Stimulated activated CD4-positive, alpha-beta T cell treated with anti-CD3 and anti-CD28 coated beads, Interleukin-1b, Interleukin-23, amount 100 ng/mL, for 4 hours (primary cell): ENCODE measurements at places on chromosomes 1 and 21.

GRCh38 chr1:201288007-201288406 is 4.7 kb downstream of the PKP1 start:
- no peak for DNase-seq

GRCh38 chr1:245578308-245578707 is 423.5 kb downstream of the KIF26B start:
- DNase-seq, result no peak

- DNase-seq, result no peak
Observed at GRCh38 chr1:154272999-154273563, 652 bp downstream of the HAX1 start.

DNA sequence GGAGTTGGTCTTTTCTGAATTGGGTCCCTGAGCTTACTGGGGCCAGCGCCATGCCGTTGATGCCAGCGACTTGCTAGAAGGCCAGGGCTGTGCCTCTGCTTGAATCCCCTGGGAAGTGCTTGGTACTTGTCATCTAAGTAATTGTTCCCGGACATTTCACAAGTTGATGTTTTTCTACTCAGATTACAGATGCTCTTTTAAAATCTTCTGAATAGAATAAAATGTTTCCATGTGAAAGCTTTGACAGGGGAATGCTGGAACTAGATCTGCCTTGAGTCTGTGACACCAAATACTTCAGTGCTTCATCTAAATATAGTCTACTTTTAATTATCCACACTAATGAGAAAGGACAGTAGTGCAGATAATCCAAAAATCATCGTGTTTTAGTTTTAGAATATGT is 38.3 kb downstream of the PTGFRN start:
- no peak for DNase-seq

DNA sequence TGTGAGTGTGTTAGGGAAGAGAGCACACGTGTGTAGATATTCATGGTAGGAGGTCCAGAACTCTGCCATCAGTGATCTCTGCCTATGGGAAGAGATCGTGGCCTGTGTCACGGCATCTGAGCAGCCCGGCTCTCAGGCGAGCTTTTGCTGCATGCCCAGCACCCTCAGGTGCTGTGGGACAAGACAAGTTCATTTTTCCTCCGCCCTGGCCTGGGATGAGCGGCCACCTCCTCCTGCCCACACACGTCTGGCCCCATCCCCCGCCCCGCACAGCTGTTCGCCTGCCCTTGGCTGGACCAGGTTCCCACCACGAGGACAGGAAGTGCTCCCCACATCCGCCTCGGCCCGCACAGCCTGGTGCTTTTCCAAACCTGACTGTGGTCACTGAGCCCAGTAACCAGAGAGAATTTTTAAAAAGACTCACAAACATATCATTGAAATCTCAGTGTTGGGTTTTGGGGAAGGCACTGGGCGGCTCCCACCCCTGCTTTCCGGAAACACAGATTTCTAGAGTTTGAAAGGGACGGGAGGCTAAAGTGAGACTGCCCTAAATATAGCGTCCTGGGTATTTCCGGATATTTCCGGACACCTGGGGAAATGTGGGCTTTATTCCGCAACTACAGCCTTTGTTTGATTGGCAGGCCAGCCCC is 18.0 kb downstream of the BMP8A start:
- no peak for DNase-seq

DNA sequence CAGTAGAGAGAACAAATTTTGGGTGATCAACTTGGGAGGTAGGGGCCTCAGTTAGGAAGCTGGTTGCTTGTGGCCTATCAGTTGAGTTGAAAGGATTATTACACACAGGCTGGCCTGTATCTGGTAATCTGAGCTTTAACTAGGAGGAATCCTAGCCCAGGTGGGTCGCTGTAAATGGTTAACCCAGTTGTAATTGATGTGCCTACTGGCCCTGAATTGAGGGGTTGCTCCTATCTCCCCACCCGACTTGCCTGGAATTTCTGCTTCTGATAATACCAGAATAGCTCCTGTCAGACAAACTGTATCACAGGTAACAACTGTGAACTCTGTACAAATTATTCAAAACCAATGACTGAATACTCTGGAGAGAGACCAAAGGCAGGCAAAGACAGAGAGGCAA is 210.4 kb upstream of the RUNX1 start:
- no peak for DNase-seq

DNA sequence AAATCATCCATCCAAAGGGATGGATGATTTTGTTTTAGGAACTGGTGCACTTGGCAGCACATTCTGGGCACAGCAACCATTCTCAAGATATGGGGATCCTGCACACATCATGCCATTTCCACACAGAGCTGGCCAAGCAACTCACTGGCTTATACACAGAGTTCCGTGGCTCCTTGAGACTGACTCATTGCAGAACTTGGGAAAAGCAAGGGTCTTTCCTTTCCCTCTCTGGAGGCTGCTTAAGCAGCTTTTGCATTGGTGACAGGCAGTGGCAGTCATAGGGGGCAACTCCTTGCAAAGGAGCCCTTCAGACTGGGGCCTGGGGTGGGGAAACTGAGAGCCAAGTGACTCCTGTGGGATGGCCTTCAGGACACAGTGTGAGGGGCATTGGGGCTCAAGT is 1.9 kb upstream of the MAD2L2 start:
- DNase-seq, result no peak

DNA sequence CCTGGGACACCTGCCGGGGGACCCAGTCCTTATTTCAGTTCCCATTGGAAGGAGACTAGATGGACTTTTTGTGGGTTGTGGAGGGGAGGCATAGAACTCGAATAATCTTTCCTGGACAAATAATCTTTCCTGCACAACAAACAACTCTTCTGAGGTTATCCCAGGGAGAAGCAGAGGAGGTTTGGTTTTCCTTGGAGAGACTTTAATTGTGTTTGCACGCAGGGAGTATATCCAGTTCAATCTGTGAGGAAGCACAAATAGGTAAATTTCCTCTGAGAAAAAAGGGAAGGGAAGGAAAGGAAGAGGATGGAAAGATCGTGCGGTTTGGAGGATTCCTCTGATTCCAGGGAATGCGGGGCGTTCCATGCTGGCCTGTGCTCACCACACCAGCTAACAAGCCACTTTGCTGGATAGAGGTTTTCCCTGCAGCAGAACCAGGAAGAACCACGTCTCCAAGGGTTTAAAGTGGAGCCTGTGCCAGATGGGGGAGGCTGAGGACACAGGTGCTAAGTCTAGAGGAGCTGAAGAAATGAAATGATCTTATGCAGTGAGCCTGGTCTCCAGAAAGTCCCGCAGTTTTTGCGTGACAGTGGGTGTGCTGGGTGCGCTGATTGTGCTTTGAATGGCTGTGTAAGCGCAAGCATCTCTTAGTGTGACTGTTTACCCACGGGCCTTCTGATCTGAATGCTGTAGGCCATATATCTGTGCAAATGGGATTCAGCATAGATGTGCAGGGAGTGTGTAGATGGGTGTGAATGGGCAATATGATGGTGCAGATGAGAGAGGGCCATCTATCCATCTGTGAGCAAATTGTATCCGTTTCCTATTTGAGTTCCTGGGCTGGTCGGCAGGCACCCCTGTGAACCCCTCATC is 7.6 kb downstream of the PAX7 start:
- no peak for DNase-seq

DNA sequence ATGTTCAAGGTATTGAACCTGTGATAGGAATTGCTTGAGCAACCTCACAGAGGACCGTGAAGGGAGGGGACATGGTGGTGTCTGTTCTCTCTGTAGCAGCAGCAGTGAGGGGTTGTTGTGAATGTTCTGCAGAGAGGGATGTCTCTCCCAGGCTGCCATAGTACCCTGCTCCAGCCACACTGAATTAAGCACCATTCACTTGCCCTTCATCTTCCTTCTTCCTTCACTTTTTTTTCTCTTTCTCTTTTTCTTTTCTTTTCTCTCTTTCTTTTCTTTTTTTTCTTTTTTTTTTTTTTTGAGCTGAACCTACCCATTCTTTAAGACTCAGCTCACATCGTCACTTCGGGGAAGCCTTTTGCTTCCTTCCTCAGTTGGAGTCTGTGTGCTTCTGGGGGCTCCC is 89.5 kb downstream of the CNIH3 start:
- no peak for DNase-seq

DNA sequence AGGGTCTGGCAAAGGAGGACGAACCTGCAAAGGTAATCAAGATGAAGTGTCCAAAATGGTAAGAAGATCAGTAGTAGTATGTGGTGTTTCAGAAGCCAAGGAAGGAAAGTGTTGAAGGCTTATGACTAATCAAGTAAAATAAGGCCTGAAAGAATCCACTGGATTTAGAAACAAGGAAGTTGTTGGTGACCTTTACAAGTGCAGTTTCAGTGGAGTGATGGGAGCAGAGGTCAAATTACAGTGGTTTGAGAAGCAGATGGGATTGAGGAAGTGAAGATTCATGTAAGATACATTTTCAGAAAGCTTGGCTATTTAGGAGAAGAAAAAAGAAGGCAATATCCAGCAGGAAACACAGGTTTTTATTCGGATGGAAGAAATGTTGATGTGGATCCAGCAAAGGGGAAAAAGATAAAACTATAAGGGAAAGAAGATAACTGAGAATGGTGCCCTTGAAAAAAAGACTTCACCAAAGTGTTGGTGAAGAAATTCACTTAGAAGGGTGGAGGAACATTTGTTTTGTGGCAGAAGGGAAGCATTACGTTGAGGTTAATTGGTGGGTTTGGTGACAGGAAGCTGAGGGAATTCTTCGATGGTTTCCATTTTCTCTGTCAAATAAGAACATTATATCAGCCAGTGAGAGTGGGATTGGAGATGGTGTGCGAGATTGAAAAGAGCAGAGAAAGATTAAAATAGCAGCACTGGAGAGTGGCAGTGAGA is 2.1 kb downstream of the ARMH1 start:
- DNase-seq, result no peak

GRCh38 chr1:119954476-119955422 is 58.4 kb upstream of the ADAM30 start:
- no peak for DNase-seq

DNA sequence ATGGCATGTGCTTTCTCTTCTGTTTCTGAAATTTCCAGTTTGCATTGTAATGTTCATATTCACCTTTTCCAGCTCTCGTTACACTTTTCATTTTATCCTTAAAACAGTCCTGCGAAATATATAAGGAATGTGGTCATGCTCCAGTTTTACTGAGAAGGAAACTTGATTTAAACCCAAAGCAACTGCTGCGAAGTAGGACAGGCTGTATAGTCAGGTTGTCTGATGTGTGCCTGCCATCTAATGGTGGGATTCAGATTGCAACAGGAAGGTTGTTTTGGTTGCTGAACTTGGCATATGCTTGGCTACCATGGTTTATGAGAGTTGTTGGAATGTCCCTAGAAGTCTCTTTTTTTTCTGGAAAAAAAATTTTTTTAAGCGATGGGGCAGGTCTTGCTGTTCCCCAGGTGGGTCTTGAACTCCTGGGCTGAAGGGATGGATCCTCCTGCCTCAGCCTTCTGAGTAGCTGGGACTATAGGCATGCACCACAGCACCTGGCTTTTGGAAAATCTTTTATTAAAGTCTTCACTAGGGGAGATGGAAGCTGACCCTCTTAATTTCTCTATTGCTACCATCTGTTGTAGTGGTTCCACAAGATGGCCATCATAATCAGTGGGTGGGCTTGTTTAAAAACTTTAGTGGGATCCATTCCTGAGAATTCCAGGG is 86.9 kb downstream of the UCK2 start:
- DNase-seq, result peak; percentile 58

- DNase-seq, result no peak
Observed at GRCh38 chr21:26093122-26093521, 77.4 kb downstream of the APP start.

GRCh38 chr21:38282921-38283320 is 26.1 kb downstream of the KCNJ15 start:
- no peak for DNase-seq

GRCh38 chr1:19154876-19155275 is 55.2 kb downstream of the UBR4 start:
- no peak for DNase-seq

GRCh38 chr1:160309571-160309970 is 24.6 kb upstream of the PEX19 start:
- DNase-seq, result no peak

DNA sequence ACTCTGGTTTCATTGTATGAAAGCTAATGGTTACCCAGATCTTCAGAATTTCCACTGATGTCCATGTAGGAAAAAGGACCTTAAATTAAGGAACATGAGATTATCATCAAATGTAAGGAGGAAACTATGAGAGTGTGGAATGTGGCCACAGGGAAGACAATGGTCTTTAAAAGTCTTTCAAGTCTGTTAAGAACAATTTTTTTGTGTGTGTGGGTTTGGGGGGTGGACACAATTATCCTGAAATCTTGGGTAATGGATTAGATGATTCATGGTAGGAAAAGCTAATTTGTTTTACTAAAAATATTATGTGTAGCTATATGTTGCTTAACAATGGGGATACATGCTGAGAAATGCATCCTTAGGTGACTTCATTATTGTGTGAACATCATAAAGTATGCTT is 72.9 kb downstream of the PLA2G4A start:
- no peak for DNase-seq

GRCh38 chr1:202192770-202193613 is 607 bp upstream of the LGR6 start:
- peak; percentile 52 for DNase-seq

GRCh38 chr1:207328908-207329440 is 7.5 kb downstream of the CD55 start:
- DNase-seq, result no peak

DNA sequence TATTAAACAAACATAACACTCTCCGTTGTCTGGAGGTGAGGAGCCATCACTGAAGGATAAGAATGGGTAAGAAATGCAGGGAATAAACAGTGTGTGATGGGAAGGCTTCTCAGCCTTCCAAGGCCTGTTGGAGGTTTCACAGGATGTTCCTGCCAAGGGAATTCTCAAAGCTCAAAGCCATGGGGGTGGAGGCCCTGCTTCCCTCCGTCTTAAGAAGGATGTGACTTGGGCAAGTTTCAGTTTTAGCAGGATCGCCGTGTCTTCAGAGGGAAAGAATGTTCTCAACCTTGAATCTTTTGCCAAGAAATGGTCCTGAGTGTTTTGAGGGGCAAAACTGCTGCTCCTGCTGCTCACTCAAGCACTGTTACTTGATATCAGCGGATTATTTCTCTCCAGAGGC is 41.7 kb upstream of the IL20 start:
- no peak for DNase-seq

- no peak for DNase-seq
Observed at GRCh38 chr1:19377812-19378718, 65.9 kb downstream of the SLC66A1 start.

GRCh38 chr1:43273708-43274107 is 3.9 kb downstream of the TMEM125 start:
- DNase-seq, result no peak

DNA sequence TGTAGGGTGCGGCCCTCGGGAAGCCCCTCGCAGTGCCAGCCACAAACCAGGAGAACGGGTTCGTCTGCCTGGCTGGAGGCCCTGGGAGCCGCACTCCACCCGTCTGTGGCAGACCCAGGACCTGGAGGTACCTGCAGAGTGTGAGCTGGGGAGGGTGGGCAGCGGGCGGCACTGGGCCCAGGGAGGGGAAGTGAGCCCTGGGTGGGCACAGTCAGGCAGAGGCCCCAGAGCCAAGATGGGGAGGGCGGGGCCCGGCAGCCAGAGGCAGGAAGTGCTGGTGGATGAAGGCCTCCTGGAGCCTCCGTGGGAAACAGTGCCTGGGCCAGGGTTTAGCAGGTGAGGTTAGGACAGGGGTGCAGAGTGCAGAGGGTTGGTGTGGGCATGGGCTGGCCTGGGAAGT is 4.0 kb upstream of the PEX10 start:
- DNase-seq, result no peak

- no peak for DNase-seq
Observed at GRCh38 chr1:18320051-18320450, 160.7 kb upstream of the KLHDC7A start.

- DNase-seq, result peak; percentile 55
Observed at GRCh38 chr1:211323156-211324063, 3.2 kb upstream of the TRAF5 start.

- DNase-seq, result no peak
Observed at GRCh38 chr1:43272161-43272560, 2.4 kb downstream of the TMEM125 start.

GRCh38 chr1:116545359-116545705 is 25.5 kb downstream of the CD58 start:
- DNase-seq, result no peak
